Immature natural killer cell (primary cell): ENCODE measurements at places on chromosomes 1 and 21. TPM values are rescaled to one million over a fixed set of nuclear protein-coding genes. Genes with fewer than 3 reads are reported as not detected.

- DNase-seq: no peak
Observed at GRCh38 chr1:4924356-4924755, 269.9 kb downstream of the AJAP1 start.

DNA sequence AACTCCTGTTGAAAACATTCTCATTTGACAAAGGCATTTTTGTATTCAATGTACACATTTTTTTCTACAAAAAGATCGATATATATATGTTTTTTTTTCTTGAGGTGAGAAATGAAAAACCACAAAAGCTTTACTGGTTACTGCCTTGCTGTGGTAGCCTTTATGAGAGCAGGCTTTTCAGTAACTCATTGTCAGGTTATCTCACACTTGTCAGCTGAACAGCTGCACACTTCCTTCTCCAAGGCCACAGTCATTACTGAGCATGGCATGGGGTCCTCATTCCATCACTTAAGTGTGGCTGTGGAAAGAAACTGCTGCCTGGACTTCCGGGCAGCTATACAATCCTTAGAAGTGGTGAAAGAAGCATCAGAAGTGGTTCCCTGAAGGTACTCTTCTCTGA, 169.3 kb upstream of the ZP4 start:
- DNase-seq: no peak

GRCh38 chr1:8328271-8328670, 10.4 kb downstream of the SLC45A1 start:
- DNase-seq: no peak

- no peak for DNase-seq
Observed at GRCh38 chr1:55040933-55041494, 1.7 kb downstream of the PCSK9 start.

DNA sequence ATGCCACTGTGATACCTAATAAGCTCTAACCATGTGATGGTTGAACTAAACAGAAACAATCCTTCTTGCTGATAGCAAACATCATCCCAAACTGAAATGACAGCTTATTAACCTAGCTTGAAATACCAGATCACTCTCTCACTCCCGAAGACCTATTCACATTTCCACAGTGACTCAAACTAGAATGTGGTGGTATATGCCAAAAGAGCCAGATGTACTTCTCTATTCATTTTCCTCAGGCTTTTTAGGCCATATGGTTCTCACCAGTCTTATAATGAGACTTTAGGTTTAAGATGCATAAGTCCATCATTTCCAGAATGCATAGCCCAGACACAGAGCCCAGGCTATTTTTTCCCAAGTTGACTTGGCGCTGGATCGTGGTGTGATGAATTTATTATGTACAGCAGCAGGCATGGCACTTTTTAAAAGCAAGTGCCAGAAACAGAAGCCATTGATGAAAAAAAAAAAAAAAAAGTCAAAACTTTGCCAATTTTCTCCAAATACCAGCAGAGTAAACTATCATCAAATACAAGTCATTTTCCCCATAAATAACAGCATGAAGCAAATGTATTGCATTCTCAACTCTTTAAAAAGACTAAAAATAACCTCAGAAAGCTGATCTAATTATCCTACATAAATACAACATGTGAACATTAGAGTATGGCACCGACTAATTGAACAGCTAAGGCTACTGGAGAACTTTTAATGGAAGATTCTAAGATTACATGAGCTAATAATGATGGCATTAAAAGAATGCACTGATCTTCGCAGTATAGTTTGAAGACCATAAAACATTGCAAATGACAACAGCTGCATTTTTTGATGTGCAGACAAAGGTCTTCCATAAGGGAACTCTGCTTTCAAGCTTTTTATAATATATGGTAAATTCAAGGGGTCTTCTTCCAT, 365.4 kb downstream of the LRRIQ3 start:
- DNase-seq: no peak

- DNase-seq: no peak
Observed at GRCh38 chr1:41742219-41742618, 176.5 kb downstream of the HIVEP3 start.

The DFFB gene
- 8.3 TPM for polyA plus RNA-seq

DNA sequence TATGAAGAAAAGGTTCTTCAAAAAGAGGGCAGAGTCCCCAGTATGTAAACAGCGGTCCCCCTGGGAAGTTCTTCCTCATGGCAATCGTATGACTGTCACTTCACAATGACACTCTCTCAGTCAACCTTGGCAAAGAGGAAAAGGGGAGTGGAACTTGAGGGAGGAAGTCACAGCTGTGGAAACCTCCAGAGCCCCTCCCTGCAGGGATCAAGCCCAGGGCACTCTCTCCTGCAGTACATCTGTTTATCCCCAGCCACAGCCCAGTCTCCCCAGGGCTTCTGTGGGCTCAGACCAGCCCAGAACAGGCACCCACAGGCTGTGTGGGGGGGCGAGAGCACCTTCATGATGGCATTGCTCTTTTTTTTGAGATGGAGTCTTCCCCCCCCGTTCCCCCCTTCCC, 2.0 kb downstream of the ATP13A2 start:
- no peak for DNase-seq

GRCh38 chr1:26541431-26541815, 11.9 kb downstream of the RPS6KA1 start:
- no peak for DNase-seq

The FAM43B gene
- polyA plus RNA-seq: not detected

DNA sequence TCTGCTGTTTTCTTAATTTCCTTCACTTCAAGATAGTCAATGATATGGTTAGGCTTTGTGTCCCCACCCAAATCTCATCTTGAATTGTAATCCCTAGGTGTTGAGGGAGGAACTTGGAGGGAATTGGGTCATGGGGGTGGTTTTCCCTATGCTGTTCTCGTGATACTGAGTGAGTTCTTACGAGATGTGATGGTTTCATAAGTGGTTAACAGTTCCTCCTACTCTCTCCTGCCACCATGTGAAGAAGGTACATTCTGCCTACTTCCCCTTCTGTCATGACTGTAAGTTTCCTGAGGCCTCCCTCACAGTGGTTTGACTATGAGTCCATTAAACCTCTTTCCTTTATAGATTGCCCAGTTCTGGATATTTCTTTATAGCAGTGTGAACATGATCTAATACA, 74.0 kb upstream of the SAMSN1 start:
- no peak for DNase-seq

The CAMK2N1 gene
- polyA plus RNA-seq: 0.43 TPM

DNA sequence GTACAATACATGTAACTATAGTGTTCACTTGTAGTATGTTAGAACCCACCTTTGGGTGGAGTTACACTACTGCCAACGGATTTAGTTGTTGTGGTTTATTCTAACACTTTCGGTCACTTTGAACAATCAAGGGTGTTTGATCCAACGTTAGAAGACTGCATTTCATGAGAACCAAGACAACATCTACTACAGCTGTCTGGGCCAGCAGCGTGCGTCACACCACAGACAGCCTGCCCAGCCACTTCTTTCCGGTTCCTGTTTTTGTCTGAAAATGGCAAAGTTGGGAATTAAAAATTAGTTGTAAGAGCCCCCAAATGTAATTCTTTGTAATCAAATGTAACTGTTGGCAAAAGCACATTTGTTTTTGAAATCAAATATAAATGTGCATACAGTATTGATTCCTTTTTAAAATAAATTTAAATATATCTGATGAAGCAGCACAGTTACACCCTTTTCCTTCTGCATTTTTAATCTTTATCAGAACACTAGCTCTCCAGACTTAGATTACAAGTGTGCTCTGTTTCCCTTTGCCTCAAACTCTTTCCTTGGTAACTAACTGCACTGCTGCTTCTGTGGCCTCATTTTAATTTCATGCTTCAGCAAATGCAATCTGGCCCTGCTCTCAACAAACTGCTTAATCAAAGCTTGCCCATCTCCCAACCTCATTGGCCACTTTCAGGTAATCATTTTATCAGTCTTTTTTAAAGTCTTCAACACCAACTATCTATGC, 86.6 kb upstream of the DPH5 start:
- DNase-seq: peak; percentile 88

DNA sequence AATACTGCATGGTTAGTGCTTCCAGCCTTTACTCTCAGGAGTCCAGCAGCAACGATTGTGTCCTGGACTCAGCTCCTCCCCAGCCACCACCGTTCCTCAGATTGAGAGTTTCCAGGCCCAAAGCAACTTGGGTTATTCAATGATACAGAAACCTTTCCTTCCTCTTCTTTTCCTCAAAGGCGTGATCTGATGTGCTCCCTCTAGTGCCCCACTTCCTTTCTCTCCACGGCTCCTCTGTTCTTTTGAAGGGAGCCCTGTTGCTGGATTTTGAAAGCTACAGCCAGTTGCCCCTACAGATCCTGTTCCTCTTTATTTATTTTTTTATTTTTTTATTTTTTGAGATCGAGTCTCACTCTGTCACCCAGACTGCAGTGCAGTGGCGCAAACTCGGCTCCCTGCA, 14.1 kb downstream of the CRP start:
- no peak for DNase-seq

- no peak for DNase-seq
Observed at GRCh38 chr21:43370888-43371570, 55.9 kb downstream of the SIK1 start.

The PRDM16 gene
- polyA plus RNA-seq: 0.29 TPM

DNA sequence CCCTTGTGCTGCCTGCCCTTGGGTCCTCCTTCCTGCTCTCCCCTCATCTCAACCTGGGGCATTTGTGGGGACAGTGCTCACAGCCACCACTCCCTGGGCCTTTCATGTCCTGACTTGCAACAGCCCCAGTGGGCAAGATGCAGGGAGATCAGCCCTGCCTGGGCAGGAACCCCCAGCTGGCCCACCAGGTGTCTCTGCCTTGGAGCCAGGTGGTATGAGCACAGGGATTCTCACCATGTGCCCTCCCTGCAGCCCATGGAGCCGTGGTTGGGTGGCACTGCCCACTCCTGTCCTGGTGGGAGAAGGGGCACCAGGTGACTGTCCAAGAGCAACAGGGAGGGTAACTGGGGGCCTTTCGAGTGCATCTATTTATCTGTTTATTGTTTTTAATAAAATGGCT, 100.4 kb downstream of the AJAP1 start:
- DNase-seq: no peak

DNA sequence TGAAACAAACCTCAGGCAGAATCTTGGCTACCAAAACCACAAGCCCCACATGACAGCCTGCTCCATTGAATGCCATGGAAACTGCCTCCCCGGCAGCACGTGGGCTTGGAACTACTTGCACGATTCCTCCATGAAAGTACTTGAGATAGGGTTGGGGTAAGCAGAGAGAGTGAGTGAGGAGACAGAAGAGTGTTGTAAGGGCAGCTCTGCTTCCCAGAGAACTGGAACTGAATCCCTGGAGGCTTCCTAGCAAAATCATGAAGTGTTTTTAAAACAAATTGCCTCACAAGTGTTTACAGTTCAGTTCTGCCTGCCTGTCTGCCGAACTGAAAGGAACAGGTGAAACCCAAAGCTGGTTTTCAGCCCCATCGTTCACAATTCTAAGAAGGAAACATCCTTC, 35.3 kb upstream of the DNASE2B start:
- DNase-seq: no peak

DNA sequence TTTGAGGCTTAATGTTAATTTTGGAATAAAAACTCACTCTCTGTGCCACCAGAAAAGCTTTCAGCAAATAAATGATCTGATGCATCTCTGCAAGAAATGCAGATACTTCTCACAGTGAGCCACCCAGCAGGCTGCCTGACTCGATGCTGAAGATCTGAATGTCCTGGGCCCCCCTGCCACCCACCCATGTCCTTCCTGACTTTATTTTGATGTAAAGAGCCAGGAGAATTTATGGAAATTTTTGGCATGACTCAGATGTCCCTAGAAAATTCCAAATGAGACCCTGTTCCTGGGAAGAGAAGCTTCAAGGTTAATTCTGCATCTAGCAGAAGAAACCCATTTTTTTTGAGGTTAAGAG, 62.8 kb upstream of the COA6 start:
- no peak for DNase-seq

DNA sequence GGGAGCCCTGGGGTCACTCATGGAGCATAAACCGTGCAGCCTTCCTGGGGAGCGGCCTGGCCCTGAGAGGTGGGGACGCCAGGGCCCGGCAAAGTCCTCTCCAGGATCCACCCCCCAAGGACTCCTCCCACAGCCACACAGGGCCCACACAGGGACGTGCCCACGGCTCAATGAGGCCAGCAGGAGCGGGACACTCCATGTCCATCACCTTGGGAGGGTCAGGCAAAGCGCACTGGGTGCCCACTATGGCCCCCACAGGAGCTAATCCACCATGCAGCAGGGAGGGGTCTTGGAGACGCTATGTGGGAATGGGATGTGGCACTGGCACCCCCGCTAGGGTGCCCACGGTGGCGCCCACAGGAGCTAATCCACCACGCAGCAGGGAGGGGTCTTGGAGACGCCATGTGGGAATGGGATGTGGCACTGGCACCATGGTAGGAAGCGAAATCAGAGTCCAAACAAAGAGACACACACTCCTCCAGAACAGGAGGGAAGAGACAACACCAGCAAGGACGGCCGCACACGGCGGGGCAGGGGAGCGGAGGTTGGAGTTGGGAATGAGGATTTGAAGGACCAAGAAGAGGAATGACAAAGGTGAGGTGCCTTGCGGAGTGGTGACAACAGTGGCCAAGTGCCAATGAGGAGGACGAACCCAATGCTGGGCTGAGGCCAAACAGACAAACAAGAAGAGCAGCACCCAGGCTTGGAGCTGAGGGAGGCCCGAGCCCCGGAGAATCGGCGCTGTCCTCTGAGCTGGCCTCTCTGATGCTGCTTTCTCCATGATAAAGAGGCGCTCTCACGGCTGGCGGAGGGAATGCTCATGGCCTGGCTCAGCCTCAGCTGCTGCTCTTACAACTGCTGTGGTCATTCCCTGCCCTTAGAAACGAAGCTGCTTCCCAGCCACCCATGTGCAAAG, 18.1 kb upstream of the SLC19A1 start:
- no peak for DNase-seq

DNA sequence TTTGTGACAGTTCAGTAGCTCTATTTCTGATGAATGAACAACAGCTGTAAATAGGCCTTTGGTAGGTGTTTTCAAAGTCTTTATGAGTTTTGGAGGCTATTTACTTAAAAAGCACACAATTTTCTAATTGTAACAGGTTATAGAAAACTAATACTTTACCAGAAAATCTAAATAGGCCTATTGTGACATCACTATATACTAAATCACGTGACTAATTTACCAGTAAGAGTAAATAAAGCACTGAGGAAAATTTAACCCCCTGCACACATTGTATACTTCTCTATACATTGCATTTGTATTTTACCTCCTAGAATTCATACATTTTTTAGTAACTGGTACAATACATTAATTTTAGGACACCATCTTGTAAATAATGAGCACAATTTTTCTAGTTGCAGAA, 15.0 kb downstream of the KRTAP26-1 start:
- no peak for DNase-seq

The HJV gene
- polyA plus RNA-seq: not detected

The LIPI gene
- not detected for polyA plus RNA-seq

The UBAP2L gene
- 52.4 TPM for polyA plus RNA-seq
